Breast epithelium (tissue), 4 donors: ENCODE measurements at places on chromosomes 4 and X. TPM values are rescaled to one million over a fixed set of nuclear protein-coding genes. Genes with fewer than 3 reads are reported as not detected.

DNA sequence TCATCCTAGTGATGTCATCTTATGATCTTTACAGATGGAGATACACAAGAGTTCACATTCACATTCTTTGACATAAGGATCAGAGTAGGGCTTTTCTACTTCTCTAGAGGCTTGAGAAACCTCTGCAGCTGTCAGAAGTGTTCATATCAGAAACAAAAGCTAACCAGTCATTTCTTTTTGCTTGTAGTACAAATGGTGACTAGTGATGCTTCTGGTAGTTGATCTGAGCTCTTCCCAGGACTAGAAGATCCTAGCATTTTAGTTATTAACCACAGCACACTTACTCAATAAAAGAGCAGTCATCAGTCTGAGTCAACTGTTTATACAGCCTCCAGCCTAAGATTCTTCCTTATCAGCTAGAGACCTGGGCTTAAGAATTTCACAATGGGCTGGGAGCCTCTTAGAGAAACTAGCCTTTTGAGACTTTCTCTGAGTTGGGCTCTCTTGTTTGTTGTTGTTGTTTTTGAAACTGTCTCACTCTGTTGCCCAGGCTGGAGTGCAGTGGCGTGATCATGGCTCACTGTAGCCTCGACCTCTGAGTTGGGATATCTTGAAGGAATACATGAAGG lies 84.1 kb downstream of the TMEM164 start:
- no peak for DNase-seq

GRCh38 chr4:184950117-184950830 lies 68.0 kb upstream of the HELT start:
- no peak for DNase-seq

DNA sequence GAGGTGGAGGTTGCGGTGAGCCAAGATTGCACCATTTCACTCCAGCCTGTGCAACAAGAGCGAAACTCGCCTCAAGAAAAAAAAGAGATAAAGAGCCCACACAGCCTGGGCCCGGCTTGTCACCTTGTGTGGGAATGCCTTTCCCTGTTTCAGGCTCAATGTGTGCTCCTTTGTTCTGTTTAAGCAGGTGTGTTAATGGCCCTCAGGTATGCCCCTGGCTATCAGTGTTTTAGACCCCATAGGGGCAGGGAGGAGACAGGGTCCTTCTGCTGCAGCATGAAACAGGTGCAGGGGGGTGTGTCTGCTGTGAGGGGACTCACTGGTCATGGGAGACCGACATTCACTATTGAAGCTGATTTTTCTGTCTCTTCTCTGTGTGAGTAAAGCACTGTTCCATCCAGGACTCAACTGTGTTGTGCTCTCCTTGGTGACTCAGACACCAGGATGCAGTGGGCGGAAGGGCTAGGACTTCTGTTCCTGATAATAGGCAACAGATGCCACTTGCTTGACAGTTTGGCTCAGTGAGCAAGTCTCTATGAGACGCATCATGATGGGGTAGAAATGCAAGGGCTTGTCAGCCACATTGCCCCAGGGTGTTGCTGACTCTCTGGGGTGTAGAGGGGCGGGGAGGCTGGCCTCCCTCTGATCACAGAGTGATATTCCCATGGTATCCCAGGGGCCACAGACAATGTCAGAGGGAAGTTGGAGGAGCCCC lies 15.6 kb upstream of the LAP3 start:
- no peak for DNase-seq

- DNase-seq: no peak
Observed at GRCh38 chr4:116811730-116812129, 273.6 kb downstream of the TRAM1L1 start.

DNA sequence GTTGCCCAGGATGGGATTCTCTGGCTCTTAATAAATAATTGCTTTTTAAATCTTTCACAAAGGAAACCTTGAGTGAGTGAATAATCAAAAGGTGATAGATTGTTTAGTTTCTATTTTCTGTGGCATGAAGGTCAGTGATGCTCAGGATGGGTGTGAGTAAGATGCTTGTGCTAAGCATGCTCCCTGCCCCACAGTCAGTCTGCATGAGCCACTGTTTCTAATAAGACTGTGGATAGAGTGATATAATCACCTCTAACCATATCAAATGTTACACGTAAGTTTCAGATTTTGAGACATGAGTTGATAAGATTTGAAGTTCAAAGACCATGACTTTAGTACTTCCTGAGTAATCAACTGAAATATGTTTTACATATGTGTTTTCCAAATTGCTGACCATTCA lies 2.7 kb upstream of the GAGE10 start:
- no peak for DNase-seq

GRCh38 chr4:85798012-85798770 lies 323.2 kb downstream of the ARHGAP24 start:
- no peak for DNase-seq

GRCh38 chrX:48899078-48899410 lies 1.3 kb downstream of the PQBP1 start:
- no peak for DNase-seq

GRCh38 chr4:158948071-158948470 lies 154.8 kb upstream of the RAPGEF2 start:
- DNase-seq: no peak

- no peak for DNase-seq
Observed at GRCh38 chr4:109407027-109407737, 26.4 kb upstream of the SEC24B start.

- no peak for DNase-seq
Observed at GRCh38 chr4:184666670-184667069, 17.1 kb downstream of the PRIMPOL start.

DNA sequence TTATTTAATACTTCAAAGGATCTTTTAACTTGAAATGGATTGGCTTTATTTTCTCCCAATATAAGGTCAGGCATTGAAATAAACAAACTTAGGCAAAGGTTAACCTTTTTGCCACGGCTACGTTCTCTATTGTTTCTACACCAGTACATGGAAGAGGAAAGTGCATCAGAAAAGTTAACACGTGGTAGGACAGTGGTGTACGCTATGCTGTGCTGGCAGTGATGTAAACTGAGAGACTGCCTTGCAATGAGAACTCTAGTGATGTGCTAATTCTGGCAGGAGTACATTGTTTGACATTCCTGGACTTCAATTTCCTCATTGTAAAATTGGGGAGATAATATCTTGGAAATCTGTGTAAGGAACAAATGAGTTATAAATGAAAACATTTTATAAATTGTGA lies 208.2 kb downstream of the TMA16 start:
- DNase-seq: no peak

- no peak for DNase-seq
Observed at GRCh38 chrX:24805201-24805600, 111.5 kb downstream of the POLA1 start.

The PPARGC1A gene
- total RNA-seq: 6.1 TPM
